ENCODE measurements at places on chromosomes 5 and 9.
A peak's percentile ranks its signal among the peaks of the same experiment; 100 is the strongest.

DNA sequence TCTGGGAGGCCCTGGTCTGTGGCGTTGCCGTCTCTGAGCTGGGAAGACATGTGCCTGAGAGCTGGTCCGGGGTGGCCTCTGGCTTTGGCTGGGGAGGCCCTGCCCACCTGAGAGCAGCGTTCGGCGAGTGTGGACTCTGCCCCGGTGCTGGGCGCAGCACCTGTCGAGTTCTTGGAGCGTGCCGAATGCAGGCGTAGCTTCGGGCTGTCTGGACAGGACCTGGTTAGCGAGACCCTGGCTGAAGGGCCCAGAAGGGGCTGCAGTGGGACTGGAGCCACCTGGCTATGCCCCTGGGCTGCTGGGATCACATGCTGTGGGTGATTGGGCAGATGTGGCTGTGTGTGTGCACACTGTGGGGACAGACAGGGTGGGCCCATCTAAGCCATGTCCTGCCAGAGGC is 56.5 kb downstream of the RXRA start:
- DNase-seq, result no peak

DNA sequence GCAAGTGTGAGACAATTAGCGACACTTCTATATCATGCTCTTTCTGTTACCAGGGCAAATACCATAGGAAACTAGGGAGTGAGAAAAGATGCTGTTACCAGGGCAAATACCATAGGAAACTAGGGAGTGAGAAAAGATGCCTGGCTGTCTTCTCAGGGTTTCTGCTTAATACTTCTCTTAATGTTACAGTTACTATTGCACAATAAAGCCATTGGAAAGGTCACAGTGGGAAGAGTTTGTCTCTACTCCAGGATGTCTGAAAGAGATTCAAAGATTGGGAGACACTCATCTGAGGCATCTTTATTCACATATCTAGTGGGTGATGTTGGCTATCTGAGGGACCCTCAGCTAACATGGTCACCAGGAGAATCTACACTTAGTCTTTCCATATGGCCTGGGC is 431.7 kb upstream of the POU5F2 start:
- DNase-seq, result peak; percentile 4

- DNase-seq, result no peak
Observed at GRCh38 chr9:17422994-17423680, 155.7 kb upstream of the SH3GL2 start.

DNA sequence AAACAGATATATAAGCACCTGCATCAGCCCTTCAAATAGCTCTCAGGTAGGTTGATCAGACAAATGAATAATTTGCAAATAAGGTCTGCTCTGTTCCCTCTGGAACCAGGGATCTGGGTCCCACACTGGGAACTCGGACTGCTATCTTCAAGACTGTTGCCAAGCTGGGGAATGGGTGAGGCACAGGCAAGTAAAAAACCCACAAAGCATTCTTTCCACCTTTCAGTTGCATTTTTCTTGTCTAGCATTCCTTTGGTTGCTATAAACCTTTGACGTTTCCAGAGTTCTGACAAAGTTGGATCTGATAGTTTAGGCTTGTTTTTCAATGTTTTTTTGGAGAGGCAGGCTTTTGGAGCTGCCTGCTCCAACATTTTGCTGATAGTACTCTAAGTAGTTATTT is 20.1 kb downstream of the FBXL17 start:
- no peak for DNase-seq

DNA sequence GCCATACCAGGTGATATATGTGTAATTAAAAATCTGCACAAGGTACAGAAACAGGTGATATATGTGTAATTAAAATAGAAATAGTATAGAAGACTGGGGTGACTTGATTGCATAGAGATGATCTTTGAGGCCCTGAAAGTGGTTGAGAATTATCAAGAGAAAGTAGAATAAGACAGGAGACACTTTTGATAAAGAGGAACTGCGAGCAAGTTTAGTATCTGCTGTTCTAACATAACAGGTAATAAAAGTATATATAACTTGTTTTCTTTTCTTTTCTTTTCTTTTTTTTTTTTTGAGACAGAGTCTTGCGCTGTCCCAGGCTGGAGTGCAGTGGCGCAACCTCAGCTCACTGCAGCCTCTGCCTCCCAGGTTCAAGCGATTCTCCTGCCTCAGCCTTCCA is 5.4 kb downstream of the SNX2 start:
- DNase-seq, result no peak

- DNase-seq, result no peak
Observed at GRCh38 chr9:68447611-68448010, 91.2 kb downstream of the PGM5 start.

DNA sequence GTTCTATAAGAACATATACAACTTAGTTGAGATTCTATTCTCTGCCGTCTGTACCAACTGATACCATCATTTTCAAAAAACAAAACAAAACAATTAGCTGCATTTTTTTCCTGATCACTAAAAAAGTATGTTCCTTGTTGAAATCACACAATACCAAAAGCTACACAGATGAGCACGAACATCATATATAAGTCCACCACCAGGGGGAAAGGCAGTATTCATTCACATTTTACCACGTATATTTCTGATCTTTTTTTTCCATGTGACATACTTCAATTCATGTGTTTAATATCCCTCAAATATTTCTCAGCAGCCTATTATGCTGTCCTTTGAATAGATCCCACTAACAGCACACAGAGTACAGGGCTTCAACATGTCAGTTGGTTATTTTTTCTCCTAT is 40.6 kb downstream of the IRX2 start:
- DNase-seq, result no peak

DNA sequence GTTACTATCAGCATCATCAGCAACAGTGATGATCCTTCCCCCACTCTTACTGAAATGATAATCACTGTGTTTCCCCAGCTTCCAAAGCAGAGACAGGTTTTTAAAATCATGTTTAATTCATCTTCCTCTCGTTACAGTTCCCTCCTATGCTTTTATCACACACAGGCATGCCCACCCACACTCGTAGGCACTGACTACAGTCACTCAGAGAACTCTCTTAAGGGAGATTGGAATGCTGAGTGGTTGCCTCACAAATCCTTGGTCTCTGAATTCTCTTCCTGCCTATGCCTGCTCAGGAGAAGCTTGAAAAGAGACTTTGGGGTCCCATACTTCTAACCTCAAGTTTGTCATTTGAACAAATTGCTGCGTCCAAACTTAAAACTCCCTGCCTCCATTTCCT is 179.2 kb downstream of the FRMD3 start:
- DNase-seq, result no peak

DNA sequence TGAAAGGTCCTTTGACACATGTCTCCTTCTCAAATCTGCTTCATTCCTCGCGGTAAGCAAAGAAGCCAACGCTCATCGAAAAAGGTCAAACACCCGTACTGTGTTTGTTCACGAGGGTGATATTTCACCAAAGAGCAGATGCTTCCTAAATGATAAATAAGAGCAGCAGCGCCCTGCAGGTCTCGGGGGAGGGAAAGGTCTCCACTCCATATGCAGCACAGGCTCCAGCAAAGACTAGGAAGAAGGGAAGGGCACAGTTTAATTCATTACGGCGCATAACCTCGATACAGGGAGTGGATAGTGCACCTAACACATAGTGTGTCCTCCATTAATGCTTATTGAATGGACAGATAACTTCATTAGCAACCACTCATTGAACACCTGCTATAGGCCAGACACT is 593.3 kb downstream of the CDK5RAP2 start:
- DNase-seq, result no peak

DNA sequence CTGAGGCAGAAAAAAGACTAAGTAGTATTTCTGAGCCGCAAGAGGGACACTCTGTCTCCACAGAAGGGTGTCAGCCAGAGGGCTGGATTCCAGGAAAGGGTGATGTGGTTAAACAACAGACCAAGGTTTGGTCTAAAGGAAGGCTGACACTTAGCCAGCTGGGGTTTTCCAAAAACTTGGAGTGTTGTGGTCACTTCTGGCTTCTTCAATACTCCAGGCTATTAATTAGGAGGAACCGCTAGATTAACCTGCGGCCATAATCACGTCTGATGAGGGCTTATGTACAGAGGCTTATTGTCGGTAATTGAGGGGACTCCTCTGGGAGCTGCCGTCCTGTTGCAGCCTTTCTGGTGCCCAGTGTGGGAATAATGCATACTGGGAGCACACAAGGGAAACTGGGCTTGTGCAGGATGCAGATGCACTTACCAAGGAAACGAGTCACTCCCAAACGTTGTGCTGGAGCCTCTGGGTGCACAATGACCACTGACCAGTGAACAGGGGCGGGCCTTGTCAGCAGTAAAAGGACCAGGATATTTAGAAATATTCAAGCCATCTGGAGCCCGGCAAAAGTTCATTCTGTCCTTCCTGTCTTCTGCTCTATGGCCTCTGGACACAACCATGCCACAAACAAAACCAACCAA is 70.2 kb upstream of the TUT7 start:
- no peak for DNase-seq

- no peak for DNase-seq
Observed at GRCh38 chr9:98520221-98520960, 188.3 kb downstream of the GABBR2 start.

Data from AG09309 (cell line).